T-helper 2 cell (primary cell): ENCODE measurements at places on chromosomes 12 and 14.

DNA sequence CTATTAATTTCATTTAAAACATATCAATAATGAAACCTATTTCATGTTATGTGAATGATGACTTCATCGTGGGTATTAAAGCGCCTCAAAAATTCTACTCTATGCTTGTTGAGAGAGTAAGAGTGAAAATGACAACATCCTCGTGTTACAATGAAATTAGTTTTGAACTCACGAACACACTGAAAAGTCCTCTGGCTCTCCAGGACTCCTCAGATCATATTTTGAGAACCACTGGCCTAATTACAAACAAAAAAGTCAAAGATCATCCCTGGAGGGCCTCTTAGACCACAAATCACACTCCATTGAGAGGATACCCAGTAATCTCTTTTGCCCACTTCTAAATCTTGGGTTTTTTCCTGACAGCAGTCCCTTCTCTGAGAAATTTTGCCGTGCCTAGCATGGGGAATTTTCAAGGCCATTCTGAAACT, 19.1 kb downstream of the DAAM1 start:
- no peak for DNase-seq

DNA sequence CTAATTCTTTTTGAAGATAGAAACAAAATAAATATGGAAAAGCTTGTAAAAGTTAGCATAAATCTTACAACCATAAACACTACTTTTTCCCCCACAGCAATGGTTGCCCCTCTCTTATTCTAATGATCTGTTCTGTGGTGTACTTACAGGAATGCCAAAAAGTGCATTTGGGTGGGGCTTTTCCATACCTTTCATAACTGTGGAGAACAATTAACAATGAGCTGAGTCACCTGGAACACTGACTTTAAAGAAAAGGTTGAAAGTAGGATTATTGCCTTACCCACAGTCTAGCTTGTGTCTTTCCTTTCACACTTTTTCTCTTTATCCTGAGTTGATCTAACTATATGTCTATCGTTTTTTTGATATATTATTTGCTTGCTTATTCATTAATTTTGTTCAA, 86.9 kb downstream of the TPH2 start:
- DNase-seq = no peak

GRCh38 chr12:17301544-17301943, 695.6 kb upstream of the LMO3 start:
- no peak for DNase-seq

GRCh38 chr14:79825046-79825521, 386.2 kb downstream of the DIO2 start:
- DNase-seq = no peak

DNA sequence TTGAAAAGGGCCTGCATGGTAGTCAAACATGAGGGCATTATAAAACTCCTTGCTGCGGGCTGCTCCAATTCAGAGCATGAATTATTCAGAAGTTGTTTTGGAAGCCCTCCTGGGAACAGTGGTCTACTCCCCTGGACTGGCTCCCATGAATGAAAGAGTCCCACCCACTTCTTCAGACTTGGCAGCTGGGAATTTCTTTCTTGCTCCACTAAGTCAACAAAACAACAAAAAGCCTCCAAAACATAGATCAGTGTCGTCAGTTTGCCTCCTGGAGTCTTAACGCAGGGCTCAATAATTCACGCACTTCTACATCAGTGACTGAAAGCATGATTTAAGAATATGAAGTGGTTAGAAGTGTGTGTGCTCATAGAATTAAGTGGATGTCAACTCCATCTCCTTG, 37.9 kb downstream of the AKAP6 start:
- no peak for DNase-seq

GRCh38 chr12:24075650-24076049, 126.2 kb upstream of the SOX5 start:
- no peak for DNase-seq

GRCh38 chr12:45665941-45666340, 63.6 kb upstream of the ARID2 start:
- no peak for DNase-seq

GRCh38 chr12:3641428-3642018, 111.4 kb downstream of the CRACR2A start:
- DNase-seq = no peak

DNA sequence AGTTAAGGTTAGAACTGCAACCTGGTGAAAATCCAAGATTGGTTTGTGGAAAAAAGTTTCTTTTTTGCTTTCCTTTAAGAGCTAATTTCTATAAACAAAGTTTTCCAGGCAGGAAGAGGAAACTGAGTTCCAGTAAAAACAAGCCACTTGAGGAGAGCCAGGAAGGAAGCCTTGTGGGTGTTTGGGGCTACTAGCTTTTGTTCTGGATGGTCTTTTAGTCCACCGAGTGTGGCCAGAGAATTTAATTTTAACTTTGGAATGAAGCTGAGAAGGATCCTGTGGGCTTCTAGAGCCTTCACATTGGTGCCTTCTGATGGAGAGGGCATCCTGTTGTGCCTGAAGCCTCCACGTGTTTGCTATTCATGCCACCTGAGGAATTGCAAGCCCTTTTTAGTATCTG, 327.9 kb downstream of the C12orf75 start:
- DNase-seq = no peak

DNA sequence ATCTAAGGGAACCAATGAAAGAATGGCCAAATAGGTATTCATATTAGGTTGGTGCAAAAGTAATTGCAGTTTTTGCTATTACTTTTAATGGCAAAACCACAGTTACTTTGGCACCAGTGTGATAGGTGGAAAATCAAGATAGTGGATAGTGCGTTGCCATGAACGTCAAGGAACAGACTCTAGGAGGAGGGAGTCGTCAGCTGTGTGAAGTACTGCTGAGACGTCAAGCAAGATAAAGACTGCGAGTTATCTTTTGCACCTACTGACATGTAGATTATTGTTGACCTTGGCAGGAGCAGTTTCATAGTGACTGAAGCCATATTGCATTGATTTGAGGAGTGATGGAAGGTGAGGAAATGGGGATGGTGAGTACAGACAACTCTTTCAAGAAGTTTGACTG, 8.3 kb downstream of the YLPM1 start:
- DNase-seq = no peak

DNA sequence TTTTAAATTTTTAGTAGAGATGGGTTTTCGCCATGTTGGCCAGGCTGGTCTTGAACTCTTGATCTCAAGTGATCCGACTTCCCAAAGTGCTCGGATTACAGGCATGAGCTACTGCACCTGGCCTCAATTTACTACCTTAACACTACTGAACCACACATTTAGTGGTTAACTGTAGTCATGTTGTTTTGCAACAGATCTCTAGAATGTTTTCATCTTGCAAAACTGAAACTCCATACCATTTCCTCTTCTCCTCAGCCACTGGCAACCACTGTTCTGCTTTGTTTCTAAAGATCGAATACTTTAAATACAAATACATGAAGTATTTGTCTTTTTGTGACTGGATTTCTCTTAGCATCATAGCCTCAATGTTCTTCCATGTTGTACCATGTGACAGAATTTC, 15.4 kb upstream of the SMCO2 start:
- DNase-seq = peak; percentile 80

DNA sequence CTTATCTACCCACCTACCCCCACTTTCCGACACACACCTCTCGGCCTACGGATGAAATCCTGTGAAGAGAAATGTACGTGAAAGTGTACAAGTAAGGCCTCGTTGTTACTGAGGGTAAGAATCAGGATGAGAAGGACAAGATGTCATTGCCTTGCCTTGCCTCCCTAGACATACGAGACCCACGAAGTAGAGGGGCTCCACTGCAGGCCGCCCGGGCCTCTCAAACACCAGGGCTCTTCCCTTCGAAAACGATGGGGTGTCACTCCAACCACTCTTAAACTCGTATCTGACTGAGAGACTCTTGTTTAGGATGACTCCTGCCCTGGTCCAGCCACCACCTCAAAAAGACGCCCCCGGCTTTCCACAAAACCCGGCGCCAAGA, 498 bp downstream of the RACGAP1 start:
- no peak for DNase-seq

DNA sequence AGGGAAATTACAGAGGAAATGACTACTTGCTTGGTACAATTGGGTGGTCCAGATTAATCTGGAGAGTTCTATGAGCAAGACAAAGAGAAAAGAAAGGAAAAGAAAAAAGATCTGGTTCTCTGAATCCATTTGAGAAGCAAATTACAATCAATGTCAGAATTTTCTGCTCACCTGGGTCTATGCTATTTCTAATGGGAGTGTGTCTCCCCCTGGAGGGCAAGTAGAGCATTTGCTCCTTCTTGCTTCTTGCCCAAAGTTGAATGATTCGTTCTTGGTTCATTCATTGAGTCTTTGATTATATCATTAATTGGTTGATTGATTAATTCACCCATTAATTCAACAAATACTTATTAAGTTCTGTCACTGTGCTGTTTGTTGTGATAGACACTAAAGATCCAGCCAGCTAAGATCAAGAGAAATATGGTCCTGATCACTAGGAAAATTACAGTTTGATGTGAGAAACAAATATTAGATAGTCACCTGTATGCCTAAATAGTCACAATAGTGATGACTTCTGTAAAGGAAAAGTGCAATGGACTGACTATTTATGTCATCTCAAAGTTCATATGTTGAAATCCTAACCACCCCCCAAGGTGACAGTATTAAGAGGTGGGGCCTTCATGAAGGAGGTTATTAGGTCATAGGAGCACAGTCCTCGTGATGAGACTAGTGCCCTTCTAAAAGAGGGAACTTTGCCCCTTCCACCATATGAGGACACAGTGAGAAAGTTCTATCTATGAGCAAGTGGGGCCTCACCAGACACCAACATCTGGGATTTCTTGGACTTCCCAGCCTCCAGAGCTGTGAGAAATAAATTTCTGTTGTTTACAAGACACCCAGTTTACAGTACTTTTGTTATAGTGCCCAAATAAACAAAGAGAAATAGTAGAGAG, 8.0 kb upstream of the ASB8 start:
- DNase-seq = peak; percentile 77

DNA sequence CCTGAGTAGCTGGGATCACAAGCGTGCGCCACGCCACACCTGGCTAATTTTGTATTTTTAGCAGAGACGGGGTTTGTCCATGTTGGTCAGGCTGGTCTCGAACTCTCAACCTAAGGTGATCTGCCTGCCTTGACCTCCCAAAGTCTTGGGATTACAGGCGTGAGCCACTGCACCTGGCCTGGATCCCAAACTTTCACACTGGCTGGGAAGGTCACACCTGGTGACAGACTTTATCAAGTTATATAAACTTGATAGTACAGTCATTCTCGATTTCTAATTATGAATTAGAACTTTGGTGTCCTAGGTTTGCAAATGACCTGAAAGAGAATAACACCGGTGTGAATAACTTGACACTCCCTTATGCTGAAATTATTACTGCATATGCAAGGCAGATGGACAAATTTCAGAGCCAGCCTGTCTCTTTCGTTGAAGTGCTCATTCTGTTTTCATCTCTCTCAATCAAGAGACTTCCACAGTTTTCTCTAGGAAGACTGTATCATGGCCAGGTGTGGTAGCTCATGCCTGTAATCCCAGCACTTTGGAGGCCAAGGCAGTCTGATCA, 5.9 kb downstream of the PLBD1 start:
- no peak for DNase-seq

DNA sequence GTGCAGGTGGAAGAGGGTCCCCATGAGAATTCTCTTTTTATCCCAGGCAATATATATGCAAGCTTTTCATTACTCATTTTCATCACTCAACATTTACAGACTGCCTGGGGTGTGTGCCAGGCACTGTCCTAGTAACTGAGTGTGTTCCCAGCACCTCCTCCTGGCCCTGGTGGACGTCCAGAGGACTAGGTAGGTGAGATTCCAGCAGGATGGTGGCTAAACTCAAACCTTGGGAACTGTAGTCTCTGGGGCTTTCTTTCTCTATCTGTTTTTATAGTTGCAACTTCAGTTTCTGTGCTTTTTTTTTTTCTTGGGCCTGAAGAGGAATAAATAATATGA, 63.8 kb downstream of the SUSD6 start:
- DNase-seq = no peak

GRCh38 chr12:4011597-4011996, 138.4 kb upstream of the PARP11 start:
- no peak for DNase-seq

GRCh38 chr12:113170457-113170856, 14.8 kb downstream of the DDX54 start:
- no peak for DNase-seq

- no peak for DNase-seq
Measured at GRCh38 chr12:79591988-79592387, 98.8 kb downstream of the PAWR start.

DNA sequence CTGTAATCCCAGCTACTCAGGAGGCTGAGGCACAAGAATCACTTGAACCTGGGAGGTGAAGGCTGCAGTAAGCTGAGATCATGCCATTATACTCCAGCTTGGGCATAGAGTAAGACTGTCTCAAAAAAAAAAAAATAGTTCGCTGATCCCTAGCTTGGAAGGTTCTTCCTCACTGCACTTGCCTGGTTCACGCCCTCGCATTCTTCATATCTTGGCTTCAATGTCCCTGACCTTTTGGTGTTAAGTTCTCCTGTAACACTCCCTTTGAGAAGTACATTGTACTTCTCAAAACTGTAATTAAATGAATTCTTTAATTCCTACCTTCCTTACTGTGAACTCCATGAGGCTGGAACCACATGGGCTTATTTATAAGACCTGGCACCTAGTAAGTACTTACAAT, 16.5 kb upstream of the TPCN1 start:
- no peak for DNase-seq

DNA sequence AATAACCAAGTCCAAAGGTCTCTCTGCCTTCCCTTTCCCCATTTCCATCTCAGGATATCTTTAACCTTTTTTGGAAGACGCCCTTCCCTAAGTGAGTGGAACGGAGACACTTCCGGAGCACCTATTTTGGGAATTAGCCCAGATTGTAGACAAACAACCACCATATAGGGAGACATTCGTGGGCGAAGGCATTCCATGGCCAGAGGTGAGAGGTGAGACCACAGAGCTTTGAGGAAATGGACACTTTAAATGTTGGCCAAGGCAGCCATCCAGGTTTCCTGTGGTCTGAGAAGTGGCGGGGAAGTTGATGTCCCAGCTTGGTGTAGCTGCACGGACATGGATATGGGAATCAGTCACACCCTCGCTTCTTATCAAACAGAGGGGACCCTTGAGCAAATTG, 69.4 kb upstream of the BDKRB2 start:
- no peak for DNase-seq

DNA sequence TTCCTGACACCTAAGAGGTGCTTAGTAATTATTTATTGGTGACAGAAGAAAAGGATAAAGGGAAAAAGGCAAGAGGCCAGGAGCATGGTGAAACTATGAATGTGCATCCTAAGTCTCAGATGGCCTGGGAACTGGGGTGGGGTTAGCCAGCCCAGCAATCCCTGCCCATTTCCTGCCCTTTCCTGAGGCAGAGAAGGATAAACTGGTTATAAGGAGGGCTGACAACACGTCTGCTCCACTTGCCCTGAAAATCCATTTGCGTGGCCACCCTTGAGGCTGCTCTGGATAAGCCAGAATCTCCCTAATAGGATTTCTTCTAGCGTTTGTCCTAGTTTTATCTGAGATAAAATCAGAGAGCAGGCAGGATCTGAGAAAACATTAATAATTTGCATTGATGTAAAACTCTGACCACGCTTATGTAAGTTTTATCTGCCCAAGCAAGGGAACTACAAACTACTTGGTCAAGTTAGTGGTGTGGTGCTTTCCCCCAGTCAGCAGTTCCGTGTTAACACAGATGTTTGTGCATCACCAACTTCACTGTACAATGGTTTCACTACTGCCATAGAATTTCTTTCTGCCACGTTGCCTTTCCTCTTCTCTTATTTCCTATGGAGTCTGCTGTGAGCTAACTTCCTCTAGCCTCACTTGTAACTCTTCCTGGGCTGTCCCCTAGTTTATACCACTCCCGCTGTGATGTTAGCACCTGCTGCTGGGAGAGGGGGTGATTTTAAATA, 392.7 kb downstream of the RPS29 start:
- no peak for DNase-seq
